ENCODE measurements at places on chromosomes 3 and 15.

DNA sequence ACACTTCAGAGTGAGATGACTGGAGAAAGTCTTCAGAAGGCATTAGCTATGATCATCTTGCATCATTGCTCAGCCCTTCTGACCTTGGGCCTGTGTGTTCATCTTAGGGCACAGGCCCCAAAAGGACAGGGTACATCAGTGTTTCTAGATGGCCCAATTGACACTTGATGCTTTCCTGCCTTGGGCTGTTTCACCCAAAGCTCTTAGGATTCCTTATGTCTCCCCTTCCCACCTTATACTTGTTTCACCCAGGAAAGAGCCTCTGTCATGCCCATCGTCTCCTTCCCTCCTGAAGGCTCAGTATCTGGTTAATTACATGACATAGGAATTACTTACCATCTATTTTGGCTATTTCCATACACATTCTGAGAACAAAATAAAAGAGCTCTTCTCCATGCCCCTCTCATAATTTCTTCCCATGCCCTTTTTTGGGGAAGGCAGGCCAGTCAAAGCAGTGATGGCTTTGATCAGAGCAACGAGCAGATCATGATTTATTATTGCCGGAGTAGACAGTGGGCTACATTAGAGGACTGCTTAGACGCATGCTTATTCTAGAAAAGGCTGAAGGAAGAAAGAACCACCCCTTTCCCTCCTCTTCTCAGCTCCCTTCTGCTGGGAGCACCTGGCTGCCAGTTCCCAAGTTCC, 72.9 kb downstream of the GHSR start:
- DNase-seq: no peak
- H3K27ac ChIP-seq: no peak overlapping the region
- H3K36me3 ChIP-seq: peaks cover 10% of the 10 kb centered on the region
- no peaks in the 10 kb centered on the region for H3K4me1 ChIP-seq
- no peaks in the 10 kb centered on the region for H3K27me3 ChIP-seq

- H3K27ac ChIP-seq: no peak overlapping the region
- no peak overlapping the region for H3K4me3 ChIP-seq
- H3K27me3 ChIP-seq: no peaks in the 10 kb centered on the region
- DNase-seq: no peak
- no peaks in the 10 kb centered on the region for H3K36me3 ChIP-seq
These were observed 61.0 kb upstream of the CSTA start for GRCh38 chr3:122263974-122264588.

DNA sequence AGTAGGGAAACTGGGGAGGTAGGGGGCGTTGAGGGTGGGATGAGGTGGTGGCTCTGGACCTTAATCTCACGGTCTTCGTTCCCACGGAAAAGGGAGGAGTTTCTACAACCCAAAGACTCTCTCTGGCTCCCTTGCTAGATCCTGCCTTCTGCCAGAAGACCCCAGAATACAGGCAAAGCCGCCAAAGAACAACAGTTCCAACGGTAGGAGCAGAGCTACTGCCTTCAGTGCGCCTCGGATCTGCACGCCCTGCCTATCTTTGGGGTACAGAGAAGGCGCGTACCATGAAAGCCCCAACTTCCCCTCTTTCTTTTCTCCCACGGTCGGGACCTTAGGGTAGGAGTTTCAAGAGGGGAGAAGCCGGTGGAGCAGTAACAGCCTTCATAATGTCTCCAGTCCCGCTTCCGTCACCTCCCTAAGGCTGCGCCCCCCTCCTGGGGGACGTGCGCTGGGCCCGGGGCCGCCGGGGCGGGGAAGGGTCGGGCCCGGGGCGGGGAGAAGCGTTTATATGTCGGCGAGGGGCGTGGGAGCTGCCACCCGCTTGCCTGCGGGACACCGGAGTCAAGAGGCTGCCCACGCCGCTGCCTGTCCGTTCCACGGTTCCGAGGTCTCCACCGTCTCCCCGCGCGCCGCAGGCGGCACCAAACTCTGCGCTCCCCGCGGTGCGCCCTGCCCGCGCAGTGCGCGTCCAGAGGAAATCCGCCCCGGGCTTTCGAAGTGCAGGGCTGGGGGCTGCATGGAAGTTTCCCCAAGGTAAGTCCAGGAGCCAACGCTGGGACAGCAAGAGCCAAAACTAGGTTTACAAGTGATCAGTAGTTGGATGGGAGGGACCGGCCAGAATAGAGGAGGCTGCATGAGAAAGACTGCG, at the start of gene COL6A6:
TSS of gene COL6A6 (plus strand) at position 533 of the 868 bp plus-strand sequence. CDS start 43,188 bp downstream, outside the sequence.
- H3K36me3 ChIP-seq: no peaks in the 10 kb centered on the region
- no peak for DNase-seq
- no peak within 1 kb of the TSS for H3K27ac ChIP-seq
- H3K27me3 ChIP-seq: peaks cover 42% of the 10 kb centered on the region
- peak within 1 kb of the TSS; percentile 48 for H3K4me3 ChIP-seq
- H3K4me1 ChIP-seq: no peaks in the 10 kb centered on the region

GRCh38 chr3:51539291-51539941, 897 bp downstream of the RAD54L2 start:
- no peak for DNase-seq
- H3K4me3 ChIP-seq: peak overlapping the region; percentile 88
- no peaks in the 10 kb centered on the region for H3K27me3 ChIP-seq
- peak overlapping the region; percentile 86 for H3K27ac ChIP-seq

DNA sequence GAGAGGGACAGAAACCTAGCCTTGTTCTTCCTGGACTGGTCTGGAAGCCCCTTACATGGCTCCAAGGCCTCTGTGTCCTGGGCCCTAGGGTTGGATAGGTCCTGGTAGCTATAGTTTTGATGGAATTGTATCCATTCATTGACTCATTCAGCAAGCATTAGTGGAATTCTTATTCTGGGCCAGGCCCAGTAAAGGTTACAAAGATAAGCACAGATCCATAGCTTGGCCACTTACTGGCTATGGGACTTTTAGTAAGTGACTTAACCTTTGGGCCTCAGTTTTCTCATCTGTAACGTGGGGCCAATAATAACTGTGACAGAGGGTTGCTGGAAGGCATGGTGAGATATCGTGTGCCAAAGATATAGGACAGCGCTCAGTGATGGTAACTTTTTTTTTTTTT, 13.6 kb upstream of the DAG1 start:
- no peaks in the 10 kb centered on the region for H3K27me3 ChIP-seq
- H3K27ac ChIP-seq: no peak overlapping the region
- no peak for DNase-seq
- peaks cover 13% of the 10 kb centered on the region for H3K4me1 ChIP-seq
- H3K36me3 ChIP-seq: no peaks in the 10 kb centered on the region

DNA sequence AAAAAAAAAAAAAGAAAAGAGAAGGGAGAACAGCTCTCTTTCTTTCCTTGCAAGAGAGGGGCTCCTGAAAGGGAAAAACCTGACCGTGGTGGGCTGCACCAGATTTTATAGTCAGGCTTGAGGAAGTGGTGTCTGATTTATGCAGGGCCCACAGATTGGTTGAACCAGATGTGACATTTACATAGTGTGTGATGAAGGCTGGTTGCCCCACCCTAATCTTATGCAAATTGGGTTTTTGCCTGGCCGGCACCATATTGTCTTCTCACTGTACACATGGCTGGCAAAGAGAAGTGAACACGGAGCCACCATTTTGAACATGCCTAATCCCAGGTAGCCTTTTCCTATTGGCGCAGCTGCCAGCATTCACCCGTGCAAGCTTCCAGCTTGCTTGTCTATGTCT, 154.4 kb downstream of the OXSM start:
- H3K36me3 ChIP-seq: no peaks in the 10 kb centered on the region
- no peak overlapping the region for H3K27ac ChIP-seq
- H3K27me3 ChIP-seq: no peaks in the 10 kb centered on the region
- no peak overlapping the region for H3K4me3 ChIP-seq
- no peak for DNase-seq

GRCh38 chr15:60323322-60323721, 74.5 kb downstream of the ANXA2 start:
- no peak for DNase-seq
- no peaks in the 10 kb centered on the region for H3K4me1 ChIP-seq
- no peak overlapping the region for H3K4me3 ChIP-seq
- H3K27me3 ChIP-seq: peaks cover 40% of the 10 kb centered on the region
- H3K27ac ChIP-seq: no peak overlapping the region
- H3K36me3 ChIP-seq: no peaks in the 10 kb centered on the region

DNA sequence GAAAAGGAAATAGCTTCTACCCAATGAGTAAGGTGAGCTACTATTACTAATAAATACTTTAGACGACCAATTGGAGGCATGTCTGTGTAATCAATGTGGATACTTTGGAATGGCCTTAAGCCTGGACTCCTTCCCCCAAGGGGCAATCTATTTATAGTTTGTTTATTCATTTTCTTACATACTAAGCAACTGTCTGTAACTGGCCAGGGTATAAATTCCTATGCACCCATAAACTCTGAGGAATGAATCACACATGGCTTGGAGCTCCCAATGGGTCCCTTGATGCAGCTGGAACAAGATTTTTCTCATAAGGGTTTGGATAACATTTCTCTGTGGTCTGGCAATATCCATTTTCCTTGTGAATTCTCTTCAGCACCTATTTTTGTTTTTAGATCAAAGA, 506.8 kb downstream of the EDEM1 start:
- no peak overlapping the region for H3K27ac ChIP-seq
- no peaks in the 10 kb centered on the region for H3K4me1 ChIP-seq
- H3K36me3 ChIP-seq: no peaks in the 10 kb centered on the region
- DNase-seq: no peak

DNA sequence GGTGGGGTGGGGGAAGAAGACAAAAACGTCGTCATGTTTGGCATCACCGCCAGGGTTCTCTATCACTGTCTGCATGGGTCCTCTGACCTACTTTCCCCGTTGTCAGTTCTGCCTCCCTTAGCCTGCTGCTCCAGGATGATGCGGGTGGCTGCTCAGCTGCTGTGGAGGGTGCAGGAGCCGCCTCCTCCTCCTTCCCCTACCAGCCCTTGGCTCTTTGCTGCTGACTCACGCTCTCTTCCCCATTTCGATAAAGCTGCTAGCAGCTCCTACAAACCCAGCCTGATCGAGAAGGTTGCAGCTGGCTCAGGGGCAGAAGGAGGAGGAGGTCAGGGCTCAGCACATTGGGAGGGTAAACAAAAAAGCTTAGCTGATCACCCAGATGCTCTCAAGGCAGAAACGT, 49.5 kb upstream of the SEC13 start:
- H3K4me1 ChIP-seq: no peaks in the 10 kb centered on the region
- DNase-seq: no peak
- H3K4me3 ChIP-seq: no peak overlapping the region
- H3K36me3 ChIP-seq: no peaks in the 10 kb centered on the region

- H3K36me3 ChIP-seq: no peaks in the 10 kb centered on the region
- no peak for DNase-seq
- no peak overlapping the region for H3K4me3 ChIP-seq
These were observed 123.8 kb downstream of the PPM1L start for GRCh38 chr3:160879859-160880258.

- no peak for DNase-seq
- no peaks in the 10 kb centered on the region for H3K27me3 ChIP-seq
- no peak overlapping the region for H3K4me3 ChIP-seq
- H3K27ac ChIP-seq: no peak overlapping the region
These were observed 218.7 kb upstream of the MDFIC2 start for GRCh38 chr3:70531063-70531657.

DNA sequence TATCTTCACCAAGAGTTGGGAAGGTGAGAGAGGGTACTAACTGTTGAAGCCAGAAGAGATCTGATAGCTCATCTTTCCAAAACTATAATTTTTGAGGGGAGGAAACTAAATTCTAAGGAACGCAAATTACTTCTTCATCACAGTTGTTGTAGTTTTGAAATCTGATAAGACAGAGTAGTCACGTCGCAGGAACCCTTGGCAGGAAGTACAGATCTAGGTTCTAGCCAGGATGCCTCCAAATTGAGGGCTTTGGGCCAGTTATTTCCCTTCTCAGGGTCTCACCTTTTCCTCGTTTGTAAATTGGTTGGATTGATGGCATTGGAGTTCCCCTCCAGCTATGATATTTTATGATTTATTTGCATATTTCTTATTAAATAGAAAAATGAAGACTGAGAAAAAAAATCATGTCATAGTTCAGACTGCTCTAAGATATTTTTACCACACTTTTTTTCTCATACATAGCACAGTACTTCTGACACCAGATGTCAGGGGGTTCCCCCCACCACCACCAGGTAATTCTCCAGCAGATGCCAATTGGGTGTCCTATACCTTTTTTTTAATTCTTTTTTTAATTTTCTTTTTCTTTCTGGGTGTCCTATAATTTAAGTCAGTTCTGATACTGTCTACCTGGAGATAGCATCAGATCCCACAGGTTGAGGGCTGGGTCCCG, 32.3 kb upstream of the APH1B start:
- no peak for DNase-seq
- H3K4me3 ChIP-seq: no peak overlapping the region
- peak overlapping the region; percentile 68 for H3K27ac ChIP-seq
- H3K4me1 ChIP-seq: peaks cover 38% of the 10 kb centered on the region
- no peaks in the 10 kb centered on the region for H3K27me3 ChIP-seq

DNA sequence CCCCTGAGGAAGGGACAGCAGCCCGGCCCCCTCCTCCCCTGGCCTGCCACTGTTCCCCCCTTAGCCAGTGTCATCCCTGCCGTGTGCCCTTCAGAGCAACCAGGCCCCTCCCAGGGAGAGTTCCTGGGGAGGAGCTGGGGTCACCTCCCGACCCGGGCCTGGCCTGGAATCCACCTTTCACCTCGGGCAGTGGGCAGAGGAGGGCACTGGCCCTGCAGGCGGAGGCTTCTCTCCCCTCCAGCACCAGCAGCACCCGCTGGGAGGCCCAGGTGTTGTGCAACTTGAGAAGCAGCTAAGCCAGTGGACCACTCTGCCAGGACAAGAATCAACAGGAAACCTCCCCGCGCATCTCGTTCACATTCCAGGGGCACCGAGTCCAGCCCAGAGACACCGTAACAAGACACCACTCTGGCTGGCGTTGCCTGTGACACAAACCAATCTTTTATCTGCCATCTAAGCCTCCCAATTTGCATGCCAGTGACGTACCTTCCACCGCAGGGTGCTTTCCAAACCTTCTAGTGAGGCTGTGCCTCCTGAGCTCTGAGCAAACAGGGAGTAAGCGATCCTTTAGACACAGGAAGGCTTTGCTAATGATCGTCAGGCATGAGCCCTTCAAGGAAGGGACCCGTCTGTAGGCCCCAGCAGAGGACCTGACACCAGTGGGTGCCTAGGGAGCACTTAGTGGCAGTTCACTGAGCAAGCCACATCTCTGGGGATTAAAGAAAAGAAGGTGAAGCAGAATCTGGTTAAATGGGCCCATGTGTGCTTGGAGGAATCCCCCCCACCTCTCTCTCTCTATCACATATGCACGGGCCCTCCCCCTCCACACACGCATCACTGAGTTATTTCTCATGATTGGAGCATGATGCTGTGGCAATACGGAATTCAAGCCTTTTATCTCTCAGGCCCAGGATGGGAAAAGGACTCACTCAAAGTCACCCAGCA, 98.9 kb upstream of the TLE3 start:
- no peak overlapping the region for H3K4me3 ChIP-seq
- peak overlapping the region; percentile 80 for H3K27ac ChIP-seq
- H3K36me3 ChIP-seq: no peaks in the 10 kb centered on the region
- DNase-seq: peak; percentile 12
